ENCODE measurements at places on chromosomes 5 and 9.

- no peak for DNase-seq
Observed at GRCh38 chr9:113775749-113776148, 100.4 kb upstream of the ZNF618 start.

GRCh38 chr5:136891175-136891972 lies 526.0 kb upstream of the TRPC7 start:
- DNase-seq, result no peak

DNA sequence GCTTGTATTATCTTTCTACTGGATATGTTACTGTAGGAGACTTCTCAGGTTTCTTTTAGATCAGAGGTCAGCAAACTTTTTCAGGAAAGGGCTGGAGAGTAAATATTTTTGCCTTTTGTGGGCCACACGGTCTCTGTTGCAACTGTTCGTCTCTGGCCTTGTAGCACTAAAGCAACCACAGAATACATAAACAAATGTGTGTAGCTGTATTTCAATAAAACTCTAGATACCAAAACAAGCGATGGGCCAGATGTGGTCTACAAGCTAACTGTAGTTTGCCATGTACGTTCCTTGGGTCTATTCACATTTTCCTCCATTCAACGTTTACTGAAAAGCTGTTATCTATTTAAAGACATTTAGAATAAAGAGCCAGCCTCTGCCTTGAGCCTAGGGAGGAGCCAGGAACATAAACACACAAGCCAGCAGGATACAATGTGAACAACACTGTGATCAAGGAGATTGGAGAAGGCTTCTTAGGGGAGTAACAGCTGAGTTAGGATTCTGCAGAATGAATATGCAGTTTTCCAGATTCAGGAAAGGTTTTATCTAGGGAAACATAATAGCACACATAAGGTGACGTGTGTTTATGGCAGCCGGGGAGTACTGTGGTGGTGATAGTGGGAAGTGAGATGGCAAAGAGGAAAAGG lies 33.0 kb upstream of the HOMER1 start:
- DNase-seq, result peak; percentile 48

DNA sequence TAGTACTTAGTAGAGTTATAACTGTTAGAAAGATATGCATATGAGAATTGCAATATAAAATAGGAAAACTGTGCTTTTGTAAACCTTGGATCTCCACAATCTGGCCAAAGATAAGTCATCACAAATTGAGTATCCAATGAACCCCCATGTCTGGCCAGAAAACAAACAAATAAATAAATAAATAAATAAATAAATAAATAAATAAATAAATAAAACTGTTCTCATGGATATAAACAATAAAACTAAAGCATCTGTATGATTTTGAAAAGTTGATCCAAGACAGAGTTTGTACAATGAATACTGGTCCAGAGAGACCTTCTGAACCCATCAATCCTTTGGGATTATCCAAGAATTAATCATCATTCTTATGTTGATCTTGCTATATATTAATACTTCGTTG lies 367.6 kb upstream of the CDH9 start:
- no peak for DNase-seq

DNA sequence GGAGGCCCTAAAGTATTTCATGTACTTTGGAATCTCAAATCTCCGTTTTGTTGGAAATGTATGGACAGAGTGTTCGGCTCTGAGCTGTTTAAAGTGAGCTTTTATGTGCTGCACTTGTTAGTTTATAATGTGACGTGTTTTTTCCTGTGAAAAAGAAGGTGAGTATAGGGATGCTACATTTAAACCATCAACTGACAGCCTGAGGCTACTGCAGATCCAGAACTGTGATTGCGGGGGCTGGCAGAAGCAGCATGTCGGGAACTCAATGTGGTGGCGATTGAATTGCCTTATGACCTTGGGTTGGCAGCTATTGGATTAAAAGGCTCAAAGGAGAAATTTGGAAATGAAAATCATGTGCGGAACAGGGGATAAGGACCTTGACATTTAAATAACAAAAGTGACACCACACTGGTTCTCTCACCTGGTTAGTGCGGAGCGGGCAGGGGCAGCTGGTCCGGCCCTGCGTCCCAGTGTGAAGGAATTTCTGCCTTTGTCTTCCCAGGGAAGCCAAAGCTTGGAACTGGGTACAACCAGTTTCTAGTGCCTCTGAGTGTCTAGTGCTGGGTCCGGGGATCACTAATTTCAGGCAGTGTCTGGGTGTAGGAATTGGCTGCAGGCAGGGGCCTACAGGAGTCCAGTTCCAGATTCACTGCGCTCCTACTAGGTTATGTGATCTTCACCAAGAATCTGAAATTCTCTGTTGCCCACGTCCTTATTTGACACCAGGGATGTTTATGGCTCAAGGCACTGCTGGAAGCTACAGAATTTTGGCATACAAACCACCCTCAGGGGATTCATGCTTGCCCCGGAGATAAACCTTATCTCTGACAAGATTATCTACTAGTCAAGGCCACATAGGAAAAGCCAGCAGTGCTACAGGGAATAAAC lies 120.7 kb upstream of the ERCC6L2 start:
- DNase-seq, result no peak

DNA sequence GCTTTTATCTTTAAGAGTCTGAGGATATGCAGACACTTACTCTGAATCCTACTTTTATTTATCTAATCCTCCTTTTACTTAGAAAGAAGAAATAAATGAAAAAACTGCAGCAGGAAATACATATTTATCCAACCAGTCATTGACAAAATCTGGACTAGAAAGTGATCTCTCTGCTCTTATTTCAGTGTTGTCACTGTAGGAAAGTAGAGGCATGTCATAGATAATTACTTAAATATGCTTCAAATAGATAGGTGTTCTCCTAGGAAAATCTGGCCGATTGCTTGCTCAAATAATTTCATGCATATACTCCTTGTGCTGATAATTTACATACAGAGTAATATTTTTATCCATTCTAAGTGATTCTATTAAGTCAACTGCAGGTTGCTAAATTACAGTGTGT lies 2001.9 kb upstream of the C9orf72 start:
- no peak for DNase-seq

- no peak for DNase-seq
Observed at GRCh38 chr9:105679257-105680022, 14.9 kb upstream of the TMEM38B start.

GRCh38 chr9:136672431-136673087 lies 9.8 kb downstream of the EGFL7 start:
- DNase-seq, result no peak

GRCh38 chr9:115276621-115277020 lies 158.7 kb upstream of the TNC start:
- peak; percentile 67 for DNase-seq

DNA sequence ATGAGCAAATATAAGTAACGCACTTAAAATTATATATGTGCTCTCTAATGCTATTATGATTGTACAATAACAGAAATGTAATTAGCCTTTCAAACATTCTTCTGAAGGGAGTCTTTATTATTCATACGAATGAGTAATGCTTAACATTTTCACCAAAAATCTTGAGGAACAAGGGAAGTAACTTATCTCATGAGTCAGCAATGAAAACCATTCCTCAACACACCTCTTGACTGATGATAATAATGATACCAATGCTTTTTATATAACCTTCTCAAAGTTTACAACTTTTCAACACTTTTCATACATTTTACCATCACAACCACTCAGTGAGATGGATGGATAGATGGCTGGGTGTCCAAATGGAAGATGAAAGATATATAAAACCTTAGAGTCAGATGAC lies 369.3 kb downstream of the BNC2 start:
- DNase-seq, result peak; percentile 84

- no peak for DNase-seq
Observed at GRCh38 chr5:1786621-1787471, 12.8 kb downstream of the MRPL36 start.

- DNase-seq, result no peak
Observed at GRCh38 chr9:78031444-78031892, at the start of gene GNAQ. Gene GNAQ (minus strand): TSS chr9:78031811. CDS start chr9:78031235, 576 bp downstream.

- no peak for DNase-seq
Observed at GRCh38 chr5:114678778-114679177, 316.9 kb downstream of the KCNN2 start.

DNA sequence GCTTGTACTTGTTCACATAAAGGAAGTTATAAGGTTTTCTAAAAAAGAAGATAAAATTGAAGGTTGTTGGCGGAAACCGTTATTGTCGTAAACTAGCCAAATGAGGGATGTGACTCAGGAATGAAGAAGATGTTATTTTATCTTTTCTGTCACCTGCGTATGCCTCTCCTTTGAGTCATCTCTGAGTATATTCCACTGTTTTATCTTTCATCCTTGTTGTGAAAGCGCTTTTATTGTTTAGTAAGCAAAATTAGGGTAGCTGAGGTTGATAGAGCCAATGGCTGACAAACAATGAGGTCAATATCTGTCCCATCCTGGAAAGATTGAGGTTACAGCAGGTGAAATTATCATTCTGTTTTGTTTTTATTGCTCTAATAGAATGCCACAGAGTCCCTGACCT lies 105.0 kb downstream of the TUSC1 start:
- no peak for DNase-seq

GRCh38 chr9:38437193-38437823 lies 13.1 kb upstream of the IGFBPL1 start:
- peak; percentile 76 for DNase-seq

DNA sequence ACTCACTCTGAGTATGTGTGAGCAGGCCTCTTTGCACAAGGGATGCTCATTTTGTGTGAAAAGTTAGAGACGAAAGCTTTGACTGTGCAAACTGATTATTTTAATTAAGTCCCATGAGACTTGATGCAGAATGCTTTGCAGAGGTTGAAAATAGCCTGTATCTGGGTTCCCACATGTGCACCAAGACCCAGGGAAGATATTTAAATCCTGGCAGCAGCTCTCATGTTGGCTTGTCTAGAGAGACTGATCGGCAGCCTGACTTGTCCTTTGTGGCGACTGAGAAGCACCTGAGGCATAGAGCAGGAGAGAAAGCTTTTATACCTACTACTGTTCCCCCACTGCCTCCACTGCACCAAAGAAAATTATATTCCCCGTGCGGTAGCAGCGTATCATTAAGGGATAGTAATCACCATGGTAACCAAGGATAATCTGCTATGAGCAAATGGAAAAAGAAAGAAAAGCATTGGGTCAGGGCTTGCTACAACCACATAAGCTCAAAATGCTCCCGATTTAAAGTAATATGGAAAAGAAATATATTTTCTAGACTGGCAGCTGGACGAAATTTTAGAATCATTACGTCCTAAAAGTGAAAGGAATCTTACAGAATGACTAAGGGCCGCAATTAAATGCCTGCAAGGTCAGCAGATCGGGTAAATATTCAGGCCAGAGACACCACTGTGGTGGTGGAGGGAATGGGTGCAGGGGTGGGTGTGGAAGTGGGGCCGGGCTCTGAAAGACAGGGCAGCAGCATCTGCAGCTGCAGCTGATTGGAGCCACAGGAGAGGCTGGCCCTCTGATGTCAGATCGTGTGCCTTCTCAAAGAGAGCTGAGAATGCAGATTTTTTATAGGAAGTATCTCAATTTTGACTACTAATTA lies 135.3 kb upstream of the EPB41L4A start:
- peak; percentile 53 for DNase-seq

GRCh38 chr9:104934691-104935500 lies 6.9 kb upstream of the ABCA1 start:
- peak; percentile 41 for DNase-seq

GRCh38 chr5:76303921-76304320 lies 99.2 kb upstream of the IQGAP2 start:
- DNase-seq, result no peak

GRCh38 chr5:131417240-131417869 lies 153.5 kb downstream of the CDC42SE2 start:
- DNase-seq, result peak; percentile 72

DNA sequence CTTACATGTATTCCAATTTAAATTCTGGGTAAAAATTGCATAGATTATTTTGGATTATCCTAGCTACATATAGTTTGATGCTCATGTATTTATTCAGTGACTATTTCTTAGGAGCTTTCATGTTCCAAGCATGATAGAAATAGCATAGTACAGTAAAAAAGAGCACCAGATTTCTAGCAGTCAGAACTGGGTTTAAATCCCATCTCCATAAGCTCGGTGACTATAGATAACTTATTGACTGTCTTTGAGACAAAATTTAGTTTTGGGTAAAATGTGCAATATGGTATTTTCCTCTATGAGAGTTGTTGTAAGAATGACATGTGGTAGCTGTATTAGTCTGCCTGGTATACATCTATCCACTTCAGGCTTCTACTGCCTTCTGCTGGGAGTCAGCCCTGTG lies 889.6 kb downstream of the DTWD2 start:
- no peak for DNase-seq

DNA sequence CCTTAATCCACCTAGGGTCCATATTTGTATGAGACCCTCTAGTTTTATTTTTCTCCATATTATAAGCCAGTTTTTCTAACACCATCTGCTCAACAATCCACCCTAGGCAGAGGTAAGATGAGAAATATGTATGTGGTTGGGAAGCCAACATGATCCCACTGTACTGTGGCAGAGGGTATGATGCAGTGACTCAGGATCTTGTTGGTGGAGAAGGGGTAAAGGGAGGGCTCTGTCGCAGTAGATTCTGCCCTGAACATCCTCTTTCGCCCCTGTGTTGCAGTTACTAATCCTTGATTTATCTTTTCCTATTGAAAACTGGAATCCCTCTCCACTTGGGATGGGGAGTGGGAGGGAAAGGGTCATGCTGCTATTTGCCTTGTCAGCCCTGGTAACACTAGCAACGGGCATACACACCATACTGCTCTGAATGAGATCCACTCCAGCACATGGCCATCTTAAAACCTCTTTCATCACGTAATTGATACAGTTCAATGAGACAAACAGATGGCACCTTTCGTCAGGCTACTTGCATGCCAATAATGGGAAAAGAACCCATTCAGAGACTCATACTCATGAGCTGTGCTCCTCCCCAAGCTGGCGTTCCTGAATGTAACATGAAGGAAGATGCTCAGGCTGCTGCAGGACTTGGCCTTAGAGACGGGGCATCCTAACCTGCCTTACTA lies 63.0 kb downstream of the ADAMTS12 start:
- DNase-seq, result no peak

DNA sequence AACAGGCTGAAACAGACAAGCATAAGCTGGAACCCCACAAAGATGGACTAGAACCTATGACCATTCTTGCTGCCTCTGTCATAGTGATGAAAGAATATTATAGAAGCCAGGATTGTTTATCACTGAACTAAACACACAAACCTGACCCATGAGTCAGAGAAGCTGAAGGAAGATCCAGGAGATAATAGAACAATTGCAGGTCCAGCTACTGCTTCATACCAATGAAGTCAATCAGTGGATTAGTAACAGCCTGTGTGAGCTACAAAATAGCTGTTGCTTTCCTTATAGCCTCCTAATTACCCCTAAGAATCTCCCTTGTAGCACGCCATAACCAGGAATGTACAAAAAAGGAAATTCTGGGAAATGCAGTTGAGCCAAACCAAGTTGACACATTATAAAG lies 459.9 kb upstream of the ZNF462 start:
- peak; percentile 77 for DNase-seq

DNA sequence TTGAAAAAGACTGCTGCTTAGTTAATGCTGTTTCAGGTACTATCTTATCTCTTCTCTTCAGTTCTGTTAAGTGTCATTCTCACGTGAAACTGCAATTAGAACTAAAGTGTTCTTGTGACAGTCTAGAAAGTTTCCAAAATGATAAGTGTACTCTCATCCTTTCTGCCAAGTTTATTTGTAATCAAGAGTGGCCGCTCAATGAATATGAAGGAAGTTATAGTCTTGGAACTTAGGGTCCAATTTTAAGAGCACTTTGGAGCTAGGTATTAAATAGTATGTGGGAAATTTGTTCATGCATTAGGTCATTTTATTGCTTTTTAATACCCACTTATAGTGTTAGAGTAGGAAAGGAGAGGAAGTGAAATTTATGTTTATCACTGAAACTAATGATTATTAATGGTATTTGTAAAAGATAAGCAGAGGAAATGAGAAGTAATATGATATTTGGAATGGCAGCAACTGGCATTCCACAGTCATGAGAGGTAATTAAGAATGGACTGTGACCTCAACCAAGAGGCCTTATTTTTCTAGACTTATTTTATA lies 20.4 kb downstream of the XRCC4 start:
- peak; percentile 71 for DNase-seq

All from EH (cell line).